Spleen (tissue), 13 donors: ENCODE measurements at places on chromosomes 13 and 19.

DNA sequence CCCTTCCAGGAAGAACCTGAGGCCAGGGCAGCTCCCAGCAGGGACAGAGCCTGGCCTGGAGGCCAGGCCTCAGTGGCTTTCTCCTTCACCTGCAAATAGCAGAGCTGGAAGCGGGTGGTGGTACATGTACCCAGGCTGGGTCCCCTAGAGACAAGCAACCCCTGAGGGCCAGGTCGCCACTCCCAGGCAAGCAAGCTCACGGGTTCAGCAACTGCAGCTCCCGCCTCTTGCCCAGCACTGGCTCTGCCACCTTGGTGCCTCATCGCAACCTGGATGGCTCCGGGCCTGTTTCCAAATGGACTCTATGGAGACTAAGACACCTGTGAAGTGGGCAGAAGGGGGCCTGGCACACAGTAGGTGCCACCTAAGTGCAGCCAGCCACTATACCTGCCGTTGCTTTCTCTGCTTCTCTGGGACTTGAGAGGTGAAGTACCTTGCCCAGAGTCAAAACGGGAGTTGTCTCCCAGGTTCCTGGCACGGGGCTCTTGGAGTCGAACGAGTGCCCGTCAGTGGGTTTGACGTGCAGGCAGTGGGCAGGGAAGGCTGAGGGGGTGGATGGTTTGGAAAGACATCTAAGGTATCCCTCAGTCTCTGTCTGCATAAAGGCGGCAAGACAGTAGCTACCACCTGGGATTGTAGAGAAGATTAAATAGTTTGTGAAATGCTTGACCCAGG is 2.4 kb upstream of the PLPP2 start:
- DNase-seq, result no peak

DNA sequence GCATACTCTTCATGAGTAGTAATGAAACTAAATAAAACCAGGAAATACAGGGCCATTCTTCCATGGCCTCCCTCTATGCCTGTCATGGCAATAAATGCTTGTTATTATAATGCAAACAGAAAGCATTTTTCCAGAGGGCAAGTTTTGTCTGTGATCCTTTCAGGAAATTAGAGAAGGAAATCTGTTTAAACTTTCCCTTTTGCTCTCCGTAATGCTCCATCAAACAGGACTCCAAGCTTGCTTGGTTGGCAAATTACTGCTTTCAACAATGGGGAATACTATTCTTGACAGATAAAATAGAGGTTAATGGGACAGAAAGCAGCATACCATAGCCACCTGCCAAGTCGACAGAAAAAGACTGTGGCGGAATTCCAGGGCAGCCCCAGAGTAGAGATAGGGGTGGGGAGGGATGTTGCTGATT is 252.5 kb downstream of the LHFPL6 start:
- no peak for DNase-seq

DNA sequence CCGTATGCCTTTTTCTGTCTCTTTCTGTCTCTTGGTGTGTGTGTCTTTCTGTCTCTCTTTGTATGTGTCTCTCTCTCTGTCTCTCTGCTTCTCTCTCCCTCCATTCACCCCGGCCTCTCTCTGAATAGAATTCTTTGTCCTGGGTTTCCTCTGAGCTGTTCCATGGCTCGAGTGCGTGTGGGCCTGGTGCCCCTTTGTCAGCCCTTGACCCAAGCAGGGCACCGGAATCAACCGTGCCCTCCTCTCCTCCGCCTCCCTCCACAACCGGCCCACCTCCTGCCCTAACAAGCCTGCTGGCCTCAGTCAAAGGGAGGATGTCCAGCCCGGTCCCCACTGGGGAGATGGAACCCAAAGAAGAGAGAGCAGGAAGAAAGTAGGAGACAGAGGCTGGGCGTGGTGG is 3.2 kb downstream of the AXL start:
- DNase-seq, result no peak

DNA sequence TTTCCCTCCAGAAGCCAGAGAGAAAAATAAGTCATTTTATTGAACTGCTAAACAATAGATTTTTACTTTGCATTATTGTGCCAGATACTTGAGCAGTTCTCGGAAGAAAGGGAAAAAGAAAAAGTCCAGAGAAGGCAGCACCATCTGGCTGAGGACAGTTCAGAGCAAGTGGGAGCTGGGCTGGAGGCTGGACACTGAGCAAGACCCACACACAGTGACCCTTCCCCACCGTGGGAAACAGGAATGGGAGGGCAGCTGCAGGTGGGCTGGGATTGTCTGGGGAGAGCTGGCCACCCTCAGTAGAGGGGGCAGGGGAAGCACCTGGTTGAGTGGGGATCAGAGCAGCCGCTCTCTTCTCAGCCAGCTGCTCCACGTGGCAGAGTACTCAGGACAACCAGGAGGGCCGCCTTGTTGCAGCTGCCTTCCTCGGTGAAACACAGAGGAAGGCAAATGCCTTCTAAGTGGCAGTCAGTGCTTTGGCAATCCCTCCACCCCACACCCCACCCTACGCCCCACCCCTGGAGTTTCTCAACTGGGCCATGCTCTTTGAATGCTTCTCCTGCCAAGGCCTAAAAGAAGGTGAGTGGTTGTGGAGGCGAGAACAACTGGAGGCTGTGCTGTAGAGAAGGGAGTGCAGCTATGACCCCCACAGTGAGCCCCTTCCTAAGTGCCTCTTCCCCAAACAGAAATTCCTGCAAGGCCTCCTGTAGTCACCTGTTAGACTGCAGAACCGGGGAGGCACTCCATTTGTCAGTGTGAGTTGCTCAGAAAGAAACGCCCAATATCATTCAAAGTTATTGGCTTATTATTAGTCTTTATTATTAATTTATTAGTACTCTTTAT is 179.3 kb downstream of the ZIC5 start:
- no peak for DNase-seq

DNA sequence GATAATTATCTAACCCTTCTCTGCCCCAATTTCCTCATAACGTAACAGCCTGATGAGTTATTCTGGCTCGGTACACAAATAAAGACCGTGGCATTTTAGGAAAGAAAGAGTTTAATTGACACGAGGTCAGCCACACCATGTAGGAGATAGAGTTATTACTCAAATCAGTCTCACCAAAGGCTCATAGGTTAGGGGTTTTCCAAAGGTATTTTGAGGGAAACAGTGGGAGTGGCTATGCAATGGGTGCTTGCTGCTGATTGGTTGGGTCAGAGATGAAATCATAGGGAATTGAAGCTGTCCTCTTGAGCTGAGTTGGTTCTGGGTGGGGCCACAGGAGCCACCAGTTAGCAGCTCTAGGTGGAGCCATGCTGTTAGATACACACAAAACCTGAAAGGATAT is 137.5 kb downstream of the FREM2 start:
- no peak for DNase-seq
